ENCODE measurements at places on chromosomes 12 and 14.

GRCh38 chr12:115857160-115857920 lies 420.2 kb downstream of the MED13L start:
- DNase-seq, result no peak

GRCh38 chr14:20606190-20606901 lies 15.2 kb upstream of the RNASE12 start:
- no peak for DNase-seq

- no peak for DNase-seq
Observed at GRCh38 chr12:112875608-112876007, 31.2 kb upstream of the OAS1 start.

- no peak for DNase-seq
Observed at GRCh38 chr14:35088514-35088913, 33.3 kb downstream of the PPP2R3C start.

GRCh38 chr12:110281549-110282299 lies 677 bp downstream of the ATP2A2 start:
- DNase-seq, result peak; percentile 8

GRCh38 chr12:46718495-46718894 lies 107.3 kb downstream of the SLC38A4 start:
- DNase-seq, result no peak

- no peak for DNase-seq
Observed at GRCh38 chr12:27003421-27004381, 10.5 kb downstream of the TM7SF3 start.

DNA sequence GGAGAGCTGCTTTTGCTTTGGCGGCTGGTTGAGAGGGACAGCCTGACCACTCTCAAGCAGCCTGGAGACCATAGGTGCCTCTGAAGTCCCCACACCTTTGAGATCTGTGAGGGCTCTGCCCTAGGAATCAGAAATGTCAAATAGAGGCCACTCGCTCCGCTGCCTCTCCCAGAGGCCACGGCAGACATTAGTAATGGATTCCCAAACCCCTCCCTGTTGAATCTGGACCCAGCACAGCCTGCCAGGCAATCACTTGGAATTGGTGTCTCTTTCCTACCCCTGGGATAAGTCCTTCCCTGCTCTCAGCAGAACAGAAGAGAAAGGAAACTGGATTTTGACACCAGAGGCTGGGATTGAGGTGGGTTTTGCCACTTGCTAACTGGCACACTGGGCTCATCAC lies 25.0 kb downstream of the MMAB start:
- DNase-seq, result no peak

GRCh38 chr12:100539202-100539601 lies 34.3 kb upstream of the GAS2L3 start:
- DNase-seq, result no peak

DNA sequence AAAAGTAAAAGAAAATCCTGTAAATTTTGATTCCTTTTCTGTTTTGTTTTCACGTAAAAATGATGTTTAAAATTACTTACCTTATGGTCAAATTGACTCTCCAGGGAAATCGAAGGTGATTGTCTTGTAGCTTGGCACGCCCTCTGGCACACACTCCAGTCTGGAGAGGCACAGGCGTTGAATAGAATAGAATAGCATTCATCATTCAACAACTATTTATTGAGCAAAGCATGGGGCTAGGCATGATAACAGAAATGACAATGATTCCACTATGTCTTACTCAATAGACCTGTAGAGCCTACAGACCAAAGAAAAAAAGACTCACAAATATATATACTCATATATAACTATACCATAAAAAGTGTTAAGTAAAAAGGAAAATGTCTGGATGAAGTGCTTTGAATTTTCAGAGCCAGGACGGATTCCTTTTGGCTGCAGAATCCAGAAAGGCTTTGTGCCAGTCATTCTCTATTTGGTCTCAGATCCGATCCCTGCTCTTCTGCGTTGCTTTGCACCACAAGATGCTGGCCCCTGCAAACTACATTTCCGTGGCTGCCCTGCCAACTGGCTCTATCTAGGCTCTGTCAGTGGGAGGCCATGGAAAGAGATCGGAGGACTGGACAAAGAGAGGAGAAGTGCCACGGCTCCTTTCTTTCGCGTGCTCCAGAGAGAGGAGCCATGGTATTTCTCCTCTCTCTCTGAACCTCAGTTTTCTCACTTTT lies 231.8 kb downstream of the CRADD start:
- DNase-seq, result no peak

DNA sequence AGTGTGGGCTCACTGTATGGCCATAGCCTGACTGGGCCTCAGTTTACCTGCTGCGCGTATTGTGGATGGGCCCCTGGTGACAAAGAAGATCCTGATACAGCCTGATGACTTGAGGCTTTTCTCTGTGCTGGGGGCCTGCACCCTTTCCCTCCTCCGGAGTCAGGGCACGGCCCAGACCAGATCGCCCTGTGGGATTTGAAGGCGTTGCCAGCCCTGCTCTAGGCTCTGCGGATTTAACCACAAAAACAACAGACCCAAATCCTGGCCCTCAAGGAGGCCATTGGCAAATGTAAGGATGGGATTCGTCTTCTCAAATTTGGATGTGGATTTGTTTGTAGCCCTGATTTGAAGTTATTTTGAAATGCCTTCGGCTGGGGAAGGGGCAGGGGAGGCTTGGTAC lies 195.8 kb downstream of the TSPAN9 start:
- DNase-seq, result no peak

DNA sequence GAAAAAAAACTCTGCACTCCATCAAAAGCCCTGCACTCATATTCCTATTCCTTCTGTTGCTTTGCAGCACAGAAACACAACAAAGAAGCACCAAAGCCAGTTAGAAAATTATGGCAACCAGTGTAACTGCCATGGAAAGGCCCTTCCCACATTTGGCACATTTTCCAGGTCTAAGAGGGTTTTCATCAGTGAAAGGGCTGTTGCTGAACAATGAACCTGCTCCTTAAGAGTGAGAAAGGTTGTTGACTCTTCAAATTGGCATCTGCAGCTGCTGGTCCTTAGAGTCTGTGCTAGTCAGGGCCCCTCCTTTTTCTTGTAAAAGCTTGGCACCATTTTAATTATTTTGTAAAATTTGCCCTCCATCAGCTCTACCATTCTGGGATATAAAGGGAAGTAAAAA lies 378.7 kb upstream of the KITLG start:
- no peak for DNase-seq
